Stimulated activated CD4-positive, alpha-beta T cell treated with anti-CD3 and anti-CD28 coated beads, Interleukin-15, amount 100 ng/mL, for 48 hours (primary cell): ENCODE measurements at places on chromosomes 6 and 20.

- no peak for DNase-seq
Observed at GRCh38 chr6:97757575-97757974, 474.6 kb upstream of the MMS22L start.

GRCh38 chr6:157868835-157869234, 45.8 kb downstream of the SNX9 start:
- no peak for DNase-seq

DNA sequence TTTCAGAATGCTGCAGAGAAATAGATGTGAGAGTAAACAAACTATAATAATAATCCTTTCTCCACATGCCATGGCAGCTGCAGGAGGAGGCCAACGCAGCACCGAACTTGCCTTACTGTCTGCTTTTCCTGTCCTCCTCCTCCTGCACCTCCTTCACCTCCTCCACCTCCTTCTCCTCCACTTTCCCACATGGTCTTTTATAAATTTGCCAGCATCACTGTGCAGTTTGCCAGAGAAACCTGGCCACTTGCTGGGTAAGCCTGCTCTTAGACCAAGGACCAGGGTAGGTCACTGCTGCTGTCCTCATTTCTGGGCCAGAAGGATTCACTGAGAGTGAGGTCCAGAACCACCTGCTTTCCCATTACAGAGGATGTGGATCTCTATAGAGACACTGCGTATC, 8.7 kb downstream of the SGK1 start:
- DNase-seq: no peak

DNA sequence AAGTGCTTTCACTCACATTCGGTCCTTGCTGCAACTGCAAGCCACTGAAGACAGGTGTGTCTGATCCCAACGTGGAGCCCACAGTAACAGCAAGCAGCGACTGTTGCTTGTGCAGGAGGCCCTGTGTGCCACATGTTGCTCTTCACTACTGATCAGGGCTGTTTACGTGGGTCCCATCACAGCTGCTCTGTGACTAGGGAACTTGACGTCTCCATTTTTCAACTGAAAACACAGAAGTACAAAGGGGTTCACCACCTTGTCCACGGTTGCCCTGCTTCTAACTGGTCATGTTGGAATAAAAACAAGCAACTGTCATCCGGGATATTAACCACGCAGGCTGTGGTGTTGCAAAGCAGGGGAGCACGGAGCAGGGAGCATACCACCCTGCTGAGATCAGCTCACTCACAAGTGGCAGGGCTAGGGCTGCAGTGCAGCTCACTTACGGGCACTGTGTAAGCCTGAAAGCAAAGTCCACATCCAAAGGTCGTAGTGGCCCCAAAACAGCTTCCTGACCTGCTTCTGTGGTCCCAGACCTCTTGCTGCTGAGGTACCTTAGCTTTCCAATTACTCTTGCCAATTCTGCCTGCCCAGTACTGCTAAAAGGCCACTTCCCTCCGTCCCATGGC, 105.8 kb upstream of the DUSP22 start:
- DNase-seq: no peak

- DNase-seq: no peak
Observed at GRCh38 chr6:112690497-112691202, 343.5 kb downstream of the RFPL4B start.

DNA sequence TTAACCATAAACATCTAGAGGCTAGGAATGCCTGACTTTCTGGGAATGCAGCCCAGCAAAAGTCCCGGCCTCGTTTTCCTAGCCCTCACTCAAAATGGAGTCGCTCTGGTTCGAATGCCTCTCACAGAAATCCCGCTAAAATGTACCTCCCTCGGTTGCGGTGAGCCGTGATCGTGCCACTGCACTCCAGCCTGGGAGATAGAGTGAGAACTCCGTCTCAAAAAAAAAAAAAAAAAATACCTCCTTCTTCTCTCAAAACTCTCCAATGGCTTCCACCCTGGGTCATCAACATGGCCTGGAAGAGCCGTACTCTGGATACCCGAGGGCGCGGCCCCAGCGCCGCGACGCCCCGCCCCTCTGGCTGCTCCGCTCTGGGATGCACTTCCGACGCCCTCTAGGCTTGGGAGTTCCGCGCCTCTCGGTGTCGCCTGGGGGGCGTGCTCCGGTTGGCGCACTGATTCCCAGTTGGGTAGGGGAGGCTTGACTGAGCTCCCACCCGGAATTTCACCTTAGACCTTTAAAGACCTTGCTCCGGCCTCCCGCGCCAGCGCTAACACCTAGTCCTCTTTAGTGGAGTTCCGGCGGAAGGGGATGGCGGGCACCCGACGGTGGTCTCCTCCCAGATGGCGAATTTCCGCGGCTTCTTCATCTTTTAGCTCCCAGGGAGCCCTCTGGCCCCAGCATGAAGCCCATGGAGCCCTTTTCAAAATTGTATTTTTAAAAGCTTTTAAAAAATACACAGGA, 12.3 kb downstream of the HMGN4 start:
- peak; percentile 42 for DNase-seq

- DNase-seq: no peak
Observed at GRCh38 chr6:47162793-47163192, 120.7 kb upstream of the ADGRF1 start.

DNA sequence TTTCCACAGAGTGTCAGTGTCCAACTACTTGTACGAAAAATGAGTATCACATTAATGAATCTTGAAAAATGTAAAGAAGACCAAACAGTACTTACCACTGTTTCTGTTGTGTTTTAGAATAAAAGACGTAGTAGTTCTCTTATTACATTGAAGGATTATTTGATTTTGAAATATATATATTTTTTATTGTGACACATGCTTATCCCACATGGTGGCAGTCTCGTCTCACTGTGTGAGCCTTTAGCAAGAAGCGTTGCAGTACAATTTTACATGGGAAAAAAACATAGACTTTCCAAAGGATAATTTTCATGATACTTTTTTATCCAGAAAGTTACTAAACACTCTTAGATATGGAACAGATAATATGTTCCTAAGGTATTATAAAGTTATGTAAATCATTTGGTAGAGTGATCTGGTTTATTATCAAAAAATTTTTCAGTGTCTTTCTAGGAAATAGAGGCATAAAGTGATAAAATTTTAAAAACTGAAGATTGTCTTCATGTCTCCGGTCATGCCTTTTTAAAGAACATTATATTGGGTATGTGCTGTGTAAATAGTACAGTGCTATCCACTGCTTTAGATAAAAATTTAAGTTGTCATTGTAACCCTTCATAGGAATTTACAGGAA, 117.5 kb upstream of the SAMD5 start:
- no peak for DNase-seq

GRCh38 chr20:51116765-51117686, 94.1 kb upstream of the KCNG1 start:
- DNase-seq: no peak

- DNase-seq: no peak
Observed at GRCh38 chr6:145312481-145312880, 422.8 kb downstream of the EPM2A start.

DNA sequence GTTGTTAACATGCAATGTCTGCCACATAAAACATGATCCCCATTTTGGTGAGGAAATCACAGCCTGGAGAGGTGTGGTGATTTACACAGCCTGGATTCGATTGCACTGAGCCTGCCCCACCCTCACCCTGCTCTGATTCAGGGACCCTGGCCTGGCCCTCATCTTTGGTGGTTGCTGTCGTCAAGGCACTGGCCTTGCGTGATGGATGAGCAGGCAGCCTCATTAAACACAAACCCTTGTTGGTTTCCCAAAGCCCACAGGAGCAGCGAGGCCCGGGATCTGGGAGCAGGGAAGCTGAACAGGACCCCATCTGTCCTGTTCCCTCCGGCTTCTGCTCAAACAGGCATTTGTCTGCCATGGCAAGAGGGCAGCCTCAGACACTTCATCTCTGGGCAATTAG, 70.8 kb downstream of the CHMP4B start:
- no peak for DNase-seq

DNA sequence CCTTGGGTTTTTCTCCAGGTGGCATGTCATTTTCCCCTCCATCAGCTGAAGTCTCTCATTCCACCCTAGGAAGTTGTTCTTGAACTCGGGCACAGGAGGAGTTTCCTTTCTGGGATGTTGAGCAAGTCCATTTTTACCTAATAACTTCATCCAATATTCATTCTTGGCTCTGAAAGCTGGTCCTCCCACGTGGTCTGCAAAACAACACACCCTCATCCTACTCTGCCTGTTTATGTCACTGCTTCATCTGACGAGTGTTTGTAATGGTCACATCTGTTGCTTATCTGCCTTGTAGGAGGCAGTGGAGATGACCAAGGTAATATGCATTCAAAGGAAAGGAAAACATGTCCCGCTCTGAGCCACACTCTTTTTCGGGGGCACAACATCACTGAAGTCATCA, 41.7 kb upstream of the AIG1 start:
- DNase-seq: no peak

DNA sequence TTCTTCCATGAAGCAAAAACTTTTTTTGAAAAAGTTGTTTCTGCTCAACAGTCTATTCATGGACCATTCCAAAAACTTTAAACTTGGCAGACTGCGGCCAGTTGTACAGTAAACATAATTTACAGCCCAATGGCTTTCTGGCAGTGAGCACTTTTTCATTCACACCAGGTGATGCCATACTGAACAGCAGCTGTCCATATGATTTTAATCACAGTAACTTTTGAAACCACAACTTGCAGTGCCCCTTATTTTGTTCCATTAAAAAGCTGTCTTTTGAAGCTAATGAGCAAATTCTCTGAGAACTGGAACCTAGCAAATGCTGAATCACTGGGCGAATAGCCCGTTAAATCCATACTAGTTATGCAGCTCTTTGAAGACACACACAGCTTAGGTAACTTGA, 576.6 kb downstream of the PTPRT start:
- no peak for DNase-seq

- DNase-seq: peak; percentile 88
Observed at GRCh38 chr20:36951198-36951978, at the start of gene SAMHD1. TSS of gene SAMHD1 (minus strand) at chr20:36951708. CDS start at chr20:36951643, 65 bp downstream.

DNA sequence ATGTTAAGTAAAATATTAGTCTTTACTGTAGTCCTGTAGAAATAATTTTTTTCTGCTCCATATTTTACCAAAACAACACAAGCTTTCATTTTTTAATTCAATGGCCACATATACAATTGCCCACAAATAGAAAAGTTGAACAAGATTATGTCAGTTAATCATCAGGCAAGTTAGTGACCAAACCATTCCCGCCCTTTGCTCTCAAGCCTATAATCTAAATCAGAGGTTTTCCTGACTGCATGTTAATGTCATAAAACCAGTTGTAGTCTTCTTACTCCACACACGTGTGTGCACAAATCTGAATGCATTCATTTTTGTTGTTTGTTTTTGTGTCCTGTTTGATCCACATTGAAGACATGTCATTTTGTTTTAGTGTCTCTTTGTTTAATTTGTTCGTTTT, 1357.7 kb upstream of the GJE1 start:
- DNase-seq: no peak

DNA sequence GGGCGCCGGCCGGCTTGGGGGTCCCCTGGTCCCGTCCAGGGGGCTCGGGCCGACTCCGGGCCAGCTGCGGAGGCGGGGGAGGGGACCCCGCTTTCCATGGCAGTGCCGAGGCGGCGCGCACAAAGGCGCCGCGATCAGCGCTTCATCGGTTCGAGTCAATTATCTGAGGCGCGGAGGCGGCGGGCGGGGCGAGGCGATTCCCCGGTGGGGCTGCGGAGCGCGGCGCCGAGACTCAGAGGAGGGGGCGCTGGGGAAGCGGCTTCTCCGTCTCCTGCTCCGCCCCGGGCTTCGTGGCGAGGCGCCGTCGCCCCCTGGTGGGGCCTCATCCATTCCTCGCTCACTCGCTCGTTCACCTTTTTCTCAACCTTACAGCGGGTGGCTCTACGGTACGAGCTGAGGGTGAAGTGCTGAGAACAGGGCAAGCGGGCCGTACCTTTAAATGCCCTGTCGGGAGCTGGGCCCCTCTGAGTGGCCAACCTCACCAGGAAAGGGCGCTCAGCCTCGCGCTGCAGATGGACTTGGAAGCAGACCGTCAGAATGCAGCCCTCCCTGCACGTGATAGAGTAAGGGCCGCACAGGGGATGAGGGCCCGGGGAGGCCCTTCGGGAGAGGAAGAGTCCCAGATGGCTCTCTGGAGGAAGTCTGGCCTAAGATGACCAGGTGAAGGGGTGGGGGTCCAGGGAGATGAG, 39.9 kb downstream of the SLC52A3 start:
- DNase-seq: peak; percentile 44

DNA sequence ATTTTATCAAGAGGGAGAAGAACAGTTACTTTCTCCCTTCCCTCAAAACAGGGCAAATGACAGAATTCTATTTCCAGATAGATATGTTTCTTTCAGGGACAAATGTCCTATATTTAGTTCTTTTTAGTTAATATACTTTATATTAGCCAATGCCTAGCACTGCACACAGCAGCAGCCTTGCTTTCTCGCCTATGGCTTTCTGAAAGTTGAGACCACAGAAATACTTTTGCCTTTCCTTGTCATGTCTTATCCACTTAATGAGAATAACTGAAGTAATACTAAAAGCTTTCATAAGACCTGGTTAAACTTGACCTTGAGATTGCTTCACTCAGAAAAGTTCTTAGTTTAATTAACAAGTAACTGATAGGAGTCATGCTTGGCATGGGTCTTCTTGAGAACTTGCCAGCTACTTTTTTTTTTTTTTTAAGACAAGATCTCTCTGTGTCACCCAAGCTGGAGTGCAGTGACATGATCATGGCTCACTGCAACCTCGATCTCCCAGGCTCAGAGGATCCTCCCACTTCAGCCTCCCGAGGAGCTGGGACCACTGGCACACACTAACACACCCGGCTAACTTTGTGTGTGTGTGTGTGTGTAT, 159.3 kb downstream of the CDKAL1 start:
- DNase-seq: no peak

DNA sequence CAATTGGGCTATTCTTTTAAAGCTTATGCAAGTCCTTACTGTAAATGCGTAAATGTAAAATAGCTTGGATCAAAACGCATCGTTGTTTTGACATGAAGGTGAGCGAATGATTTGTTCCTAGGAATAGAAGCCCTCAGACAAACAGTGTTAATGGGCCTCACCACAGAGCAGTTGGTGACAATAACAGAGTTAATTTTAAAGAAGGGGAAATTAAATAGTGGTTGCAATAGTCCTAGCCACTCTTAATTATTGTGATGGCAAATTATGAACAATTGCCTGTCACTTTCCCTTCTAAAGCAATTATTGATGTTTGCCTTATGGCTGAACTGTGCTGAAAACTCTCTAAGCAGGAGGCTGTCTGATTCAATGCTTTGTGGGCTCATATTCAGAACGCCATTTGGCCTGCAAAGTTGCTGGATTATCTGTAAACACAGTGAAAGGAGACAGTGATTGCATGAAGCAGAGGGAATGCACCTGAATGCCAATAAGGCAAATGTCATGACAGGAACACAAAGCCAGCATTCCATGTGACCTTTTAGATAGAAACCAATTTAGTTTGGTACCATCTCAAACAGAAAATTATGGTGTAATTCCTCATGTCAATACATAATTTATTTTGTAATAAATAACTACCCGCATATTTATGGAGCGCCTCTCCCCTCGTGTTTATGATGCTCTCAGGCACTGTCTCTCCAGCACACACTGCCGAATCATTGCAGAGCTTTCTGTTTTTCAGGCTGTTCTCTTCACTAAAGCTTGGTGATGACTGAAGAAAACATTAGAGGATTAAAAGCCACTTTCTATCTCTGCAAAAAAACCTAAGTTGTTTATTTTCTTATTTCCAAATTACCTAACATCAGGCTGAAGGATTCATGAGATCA, 387.5 kb downstream of the HACE1 start:
- DNase-seq: no peak
